D341Med (cell line): ENCODE measurements at places on chromosomes 5 and 9.

GRCh38 chr5:72281764-72282499 lies 38.1 kb downstream of the MRPS27 start:
- no peak for DNase-seq

DNA sequence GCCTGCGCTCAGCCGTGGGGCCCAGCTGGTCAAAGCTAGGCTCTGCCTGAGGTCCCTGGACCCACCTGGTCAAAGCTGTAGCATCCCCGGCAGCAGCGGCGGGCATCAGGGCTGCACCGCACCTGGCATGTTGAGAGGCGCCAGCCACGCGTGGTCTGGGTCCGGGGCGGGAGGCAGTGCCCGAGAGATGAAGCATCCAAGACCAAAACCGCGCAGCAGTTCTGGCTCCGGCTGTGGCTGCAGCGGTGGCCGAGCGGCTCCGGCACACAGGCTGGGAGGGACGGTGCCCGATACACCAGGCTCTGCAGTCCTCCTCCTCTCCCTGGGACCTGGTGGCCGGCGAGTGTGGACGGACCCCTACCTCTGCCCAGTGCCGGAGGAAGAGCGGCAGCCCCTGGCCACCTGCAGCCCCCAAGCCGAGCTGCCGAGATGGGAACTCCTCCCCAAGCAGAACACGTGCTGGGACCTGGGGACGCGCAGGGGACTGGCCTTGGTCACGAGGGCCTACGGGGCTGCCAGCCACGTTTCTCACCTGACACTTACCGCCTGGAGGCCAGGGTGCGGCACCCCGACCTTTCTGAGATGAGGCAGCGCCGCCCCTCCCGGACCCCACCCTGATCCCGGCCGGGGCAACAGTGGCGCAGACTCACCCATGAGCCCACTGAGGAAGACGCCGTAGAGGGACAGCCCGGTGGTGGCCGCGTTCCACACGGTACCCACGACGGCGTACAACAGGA lies 33.0 kb downstream of the SLC9A3 start:
- no peak for DNase-seq

- DNase-seq = no peak
Measured at GRCh38 chr9:15276328-15276938, 30.6 kb downstream of the TTC39B start.

GRCh38 chr5:4230471-4230785 lies 634.8 kb downstream of the IRX1 start:
- DNase-seq = no peak

DNA sequence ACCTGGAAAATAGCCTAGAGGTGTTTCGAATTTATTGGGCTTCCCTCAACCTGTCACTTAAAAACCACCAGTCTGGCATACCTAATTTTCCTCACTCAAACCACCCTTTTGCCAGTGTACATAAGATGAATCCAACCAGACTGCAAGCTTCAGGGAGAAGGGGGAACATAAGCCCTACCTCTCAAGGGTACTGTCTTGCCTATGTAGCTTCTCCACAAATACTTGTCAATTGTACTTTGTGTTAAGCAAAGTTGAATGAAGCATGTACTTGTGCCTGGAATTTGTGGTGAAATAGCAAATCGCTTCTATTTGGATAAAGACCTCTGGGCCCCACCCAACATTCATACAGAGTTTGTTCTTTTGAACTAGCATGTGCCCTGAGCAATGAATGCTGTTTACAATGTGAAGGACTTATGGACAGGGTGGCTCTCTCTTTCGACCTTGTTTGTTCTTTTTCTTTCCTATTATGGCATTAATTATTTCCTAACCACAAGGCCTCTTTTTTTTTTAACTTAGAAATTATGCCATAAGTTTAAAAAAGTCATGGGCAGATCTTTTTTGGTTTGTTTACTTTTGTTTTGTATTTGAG lies 580.2 kb downstream of the EBF1 start:
- no peak for DNase-seq

DNA sequence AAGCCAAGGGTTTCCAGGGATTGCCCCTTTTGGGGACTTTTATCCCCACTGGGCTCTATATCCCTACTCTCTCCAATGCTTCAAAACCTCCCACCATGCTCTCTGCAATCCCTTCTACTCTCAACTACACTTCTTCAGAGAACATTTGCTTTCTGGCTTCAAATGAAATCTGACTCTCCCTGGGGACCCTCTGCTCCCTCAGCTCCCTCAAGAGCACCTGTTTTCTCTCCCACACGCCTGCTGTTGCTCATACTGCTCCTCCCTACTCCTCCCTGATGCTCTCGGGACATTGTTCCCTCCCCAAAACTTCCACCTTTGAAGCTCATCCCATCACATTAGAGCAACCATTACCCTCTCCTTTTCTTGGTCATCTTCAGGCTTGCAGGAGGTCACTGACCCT lies 344.9 kb downstream of the CDK5RAP2 start:
- no peak for DNase-seq

DNA sequence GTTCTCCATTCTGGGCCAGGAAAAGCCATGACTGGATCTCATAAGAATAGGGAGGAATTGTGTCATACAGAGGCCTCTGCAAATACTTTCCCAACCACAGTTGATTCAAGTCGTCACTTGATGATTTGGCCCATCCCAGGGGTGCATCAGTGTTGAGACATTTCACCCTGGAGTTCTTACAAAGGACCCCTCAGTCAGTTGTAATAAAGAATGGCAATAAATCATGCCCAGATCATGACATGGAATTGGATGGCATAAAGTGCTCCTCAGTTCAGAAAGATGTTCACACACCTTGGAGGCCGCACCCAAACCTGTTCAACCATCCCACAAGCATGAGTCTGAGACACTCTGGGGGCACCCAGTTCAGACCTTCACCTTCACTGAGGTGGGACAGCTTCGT lies 168.1 kb downstream of the NR3C1 start:
- DNase-seq = no peak

- no peak for DNase-seq
Measured at GRCh38 chr9:121676926-121677325, 25.5 kb downstream of the DAB2IP start.
